ENCODE measurements at places on chromosomes 2 and 18.
A peak's percentile ranks its signal among the peaks of the same experiment; 100 is the strongest.

DNA sequence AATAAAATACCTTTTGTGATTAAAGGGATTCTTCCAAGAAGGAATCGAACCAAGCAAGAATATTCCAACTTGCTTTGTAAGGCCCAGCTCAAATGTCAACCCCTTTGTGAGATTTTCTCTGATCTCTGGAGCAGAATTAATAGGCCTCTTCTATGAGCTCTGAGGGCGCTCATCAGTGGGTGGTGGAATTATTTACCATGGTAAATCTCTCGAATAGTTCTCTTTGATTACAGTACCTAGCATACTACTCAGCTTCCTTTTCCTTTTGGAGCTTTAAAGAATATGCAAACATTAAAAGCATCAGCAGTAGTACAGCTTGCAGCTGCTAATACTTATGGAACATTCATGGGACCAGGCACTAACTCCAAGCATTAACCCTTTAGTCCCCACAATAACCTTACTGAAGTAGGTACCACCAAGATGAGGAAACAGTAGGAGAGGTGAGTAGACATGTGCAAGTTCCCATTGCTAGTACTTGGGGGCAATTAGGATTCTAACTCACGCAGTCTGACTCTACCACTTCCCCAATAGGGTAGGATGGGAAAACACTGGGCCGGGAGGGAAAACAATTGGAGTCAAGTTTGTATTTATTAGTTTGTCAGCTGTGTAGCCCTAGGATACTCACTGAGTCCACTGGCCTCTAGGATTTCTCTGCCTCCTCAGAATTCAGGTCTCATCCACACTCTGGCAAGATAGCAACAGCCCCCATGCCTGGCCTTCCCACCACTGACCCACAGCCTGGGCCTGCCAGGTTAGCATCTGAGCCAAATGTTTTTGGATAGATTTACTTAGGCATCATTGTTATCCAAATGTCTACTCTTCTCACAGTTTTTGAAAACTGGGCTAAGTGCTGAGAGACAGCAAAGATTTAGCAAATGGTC is 21.7 kb downstream of the ADD2 start:
- DNase-seq, result no peak

DNA sequence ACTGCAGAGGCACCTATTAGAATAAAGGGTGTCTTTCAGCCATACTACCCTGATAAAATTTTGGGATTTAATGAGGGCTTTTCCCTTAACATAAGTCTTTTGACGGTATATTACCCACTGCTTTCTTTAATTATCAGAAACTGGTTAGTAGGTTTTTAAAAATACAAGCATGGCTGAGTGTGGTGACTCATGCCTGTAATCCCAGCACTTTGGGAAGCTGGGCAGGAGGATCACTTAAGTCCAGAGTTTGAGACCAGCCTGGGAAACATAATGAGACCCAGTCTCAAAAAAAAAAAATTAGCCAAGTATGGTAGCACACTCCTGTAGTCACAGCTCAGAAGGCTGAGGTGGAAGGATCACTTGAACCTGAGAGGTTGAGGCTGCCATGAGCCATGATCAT is 16.1 kb downstream of the CPSF3 start:
- DNase-seq, result no peak

- DNase-seq, result no peak
Measured at GRCh38 chr2:212882626-212883025, 268.8 kb downstream of the IKZF2 start.

GRCh38 chr2:202831242-202832220 is 40.0 kb downstream of the ICA1L start:
- peak; percentile 40 for DNase-seq

GRCh38 chr2:12177455-12178288 is 431.2 kb downstream of the LPIN1 start:
- DNase-seq, result no peak

GRCh38 chr2:118929059-118929458 is 12.9 kb upstream of the MARCO start:
- no peak for DNase-seq

GRCh38 chr2:110638004-110638403 is 39.9 kb downstream of the BUB1 start:
- no peak for DNase-seq

DNA sequence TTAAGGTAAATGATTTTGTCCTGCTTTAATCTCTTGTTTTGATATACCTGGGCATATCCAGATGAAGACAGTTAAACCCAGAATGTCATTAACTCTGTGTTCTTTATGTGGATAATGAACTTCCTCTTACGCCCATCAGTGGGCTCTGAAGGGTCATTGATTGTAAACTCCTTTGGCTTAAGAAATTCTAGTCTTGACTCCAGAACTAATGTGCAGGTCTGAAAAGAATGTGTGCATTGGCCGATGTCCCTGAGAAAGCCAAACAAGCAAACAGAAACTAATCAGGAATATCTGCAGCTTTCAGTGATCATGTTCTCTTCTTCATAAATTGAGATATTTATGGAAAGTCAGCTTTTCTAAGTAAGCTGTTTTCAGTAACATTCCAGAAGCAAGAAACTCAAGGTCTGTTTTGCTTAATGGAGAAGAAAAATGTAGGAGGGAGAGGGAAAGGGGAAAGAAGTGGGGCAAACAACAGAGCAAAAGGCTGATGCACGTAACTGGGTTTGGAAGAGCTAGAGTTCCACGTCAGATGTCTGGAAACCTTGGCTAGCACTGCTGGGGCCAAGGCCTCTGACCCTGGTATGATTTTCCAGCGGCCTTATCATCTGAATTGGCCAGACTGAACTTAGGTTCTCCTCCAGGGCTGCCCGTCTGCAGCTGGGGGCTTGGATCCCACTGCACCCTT is 61.3 kb upstream of the FHL2 start:
- DNase-seq, result no peak

DNA sequence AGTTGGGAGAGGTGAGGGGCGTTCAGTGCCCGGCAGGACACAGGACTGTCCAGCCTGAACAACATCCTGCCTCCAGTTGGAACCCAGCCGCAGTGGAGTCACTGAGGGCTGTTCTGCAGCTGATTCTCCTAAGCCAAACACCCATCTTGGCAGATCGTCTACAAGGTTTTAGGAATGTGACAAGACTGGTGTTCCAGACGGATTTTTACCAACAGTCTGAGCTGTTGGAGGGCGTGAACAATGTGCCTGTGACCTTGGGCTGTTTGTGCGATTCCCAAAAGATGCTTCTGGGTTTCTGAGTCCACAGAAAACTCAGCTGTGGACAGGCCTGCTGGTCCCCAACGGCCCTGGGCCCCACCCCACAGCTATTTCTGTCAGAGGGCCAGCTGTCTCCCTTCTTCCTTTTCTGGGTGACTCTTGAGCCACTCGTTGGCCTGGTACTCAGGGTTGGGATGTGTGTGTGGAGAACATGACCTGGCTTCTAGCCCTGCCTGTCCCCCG is 5.7 kb downstream of the LRRFIP1 start:
- no peak for DNase-seq

GRCh38 chr2:229475778-229476177 is 204.7 kb upstream of the PID1 start:
- no peak for DNase-seq

DNA sequence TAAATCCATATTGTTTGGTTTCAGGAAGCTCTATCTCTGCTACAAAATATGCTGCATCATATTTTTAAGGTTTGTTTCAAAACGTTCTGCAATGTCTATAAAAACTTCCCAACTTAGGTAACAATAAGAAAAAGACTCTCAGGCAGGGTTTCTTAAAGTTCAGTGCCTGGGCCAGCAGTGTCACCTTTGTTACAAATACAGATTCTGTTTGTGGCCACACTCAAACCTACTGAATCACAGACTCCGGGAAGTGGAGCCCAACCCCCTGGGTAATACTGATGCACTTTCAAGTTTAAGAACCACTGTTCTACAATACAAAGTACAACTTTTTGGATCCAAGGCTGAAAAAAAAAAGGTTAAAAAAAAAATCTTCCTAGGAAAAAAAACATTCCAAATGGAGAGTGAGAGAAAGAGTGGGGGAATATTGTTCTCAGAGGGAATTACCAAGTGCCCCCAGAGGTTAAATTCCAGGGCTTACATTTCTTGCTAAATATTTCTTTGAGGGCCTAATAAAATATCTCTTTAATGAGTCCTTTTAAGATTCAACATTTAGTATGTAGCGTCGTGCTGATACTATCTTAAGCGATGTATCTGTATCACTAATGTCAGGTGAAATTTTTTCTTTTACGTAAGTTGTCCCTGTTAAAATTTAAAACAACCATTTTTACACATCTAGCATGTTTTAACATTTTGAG is 476.7 kb downstream of the TXNL1 start:
- no peak for DNase-seq

GRCh38 chr2:144233317-144233716 is 286.6 kb downstream of the ZEB2 start:
- DNase-seq, result no peak

DNA sequence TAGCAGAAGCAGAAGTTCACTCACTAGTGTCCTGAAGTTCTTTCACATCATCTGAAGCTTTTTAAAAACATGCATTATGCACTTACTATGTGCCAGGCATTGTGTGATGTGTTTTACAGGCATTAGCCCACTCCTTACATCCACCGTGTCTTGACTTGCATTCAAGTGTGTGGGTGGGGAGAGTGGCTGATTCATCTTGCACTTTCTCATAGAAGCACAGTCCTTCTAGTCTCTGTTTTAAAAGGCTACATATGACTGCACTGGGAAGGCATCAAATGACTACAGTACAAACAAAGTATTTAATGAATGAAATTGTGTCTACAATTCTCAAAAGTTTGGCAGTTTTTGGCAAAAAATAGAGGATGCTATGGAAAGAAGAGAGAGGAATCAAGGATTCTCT is 21.6 kb upstream of the DSC3 start:
- no peak for DNase-seq

GRCh38 chr2:24806661-24807036 is 13.4 kb downstream of the CENPO start:
- DNase-seq, result no peak

GRCh38 chr2:106851087-106851874 is 34.7 kb downstream of the ST6GAL2 start:
- no peak for DNase-seq

- peak; percentile 89 for DNase-seq
Measured at GRCh38 chr2:174561283-174561971, 36.2 kb downstream of the WIPF1 start.

- DNase-seq, result no peak
Measured at GRCh38 chr2:150450765-150451164, 36.7 kb downstream of the RND3 start.

All from stromal cell of bone marrow (primary cell).